Right atrium auricular region (tissue), 2 donors: ENCODE measurements at places on chromosomes 5 and 9. TPM values are rescaled to one million over a fixed set of nuclear protein-coding genes. Genes with fewer than 3 reads are reported as not detected.

The GRAMD2B gene
- total RNA-seq = 41.1 TPM

DNA sequence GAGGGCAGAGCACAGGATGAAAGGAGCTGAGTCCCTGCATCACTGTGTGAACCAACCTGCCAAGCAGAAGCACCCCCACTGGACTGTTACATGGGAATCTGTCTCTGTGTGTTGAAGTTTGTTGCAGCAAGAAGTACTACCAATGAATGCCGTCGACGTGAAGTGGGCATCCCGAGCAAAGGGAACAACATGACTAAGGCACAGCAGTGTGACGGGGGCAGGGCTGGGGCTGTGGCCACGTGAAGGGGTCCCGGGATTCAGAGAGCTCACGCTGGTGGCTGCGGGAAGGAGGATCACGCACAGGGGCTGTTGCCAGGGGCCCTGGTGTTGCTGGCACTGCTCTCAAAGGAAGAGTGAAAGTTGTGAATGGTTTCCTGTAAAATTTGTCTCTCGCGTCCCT is 27.5 kb upstream of the GABBR2 start:
- H3K4me1 ChIP-seq = no peaks in the 10 kb centered on the region
- H3K27me3 ChIP-seq = no peaks in the 10 kb centered on the region
- H3K4me3 ChIP-seq = no peak overlapping the region

GRCh38 chr5:77957-78804 is 13.8 kb upstream of the PLEKHG4B start:
- no peaks in the 10 kb centered on the region for H3K36me3 ChIP-seq
- no peaks in the 10 kb centered on the region for H3K27me3 ChIP-seq
- no peak overlapping the region for H3K4me3 ChIP-seq
- no peak overlapping the region for H3K27ac ChIP-seq
- H3K4me1 ChIP-seq = no peaks in the 10 kb centered on the region
- DNase-seq = no peak

The ALDOB gene
- 0.85 TPM for total RNA-seq

DNA sequence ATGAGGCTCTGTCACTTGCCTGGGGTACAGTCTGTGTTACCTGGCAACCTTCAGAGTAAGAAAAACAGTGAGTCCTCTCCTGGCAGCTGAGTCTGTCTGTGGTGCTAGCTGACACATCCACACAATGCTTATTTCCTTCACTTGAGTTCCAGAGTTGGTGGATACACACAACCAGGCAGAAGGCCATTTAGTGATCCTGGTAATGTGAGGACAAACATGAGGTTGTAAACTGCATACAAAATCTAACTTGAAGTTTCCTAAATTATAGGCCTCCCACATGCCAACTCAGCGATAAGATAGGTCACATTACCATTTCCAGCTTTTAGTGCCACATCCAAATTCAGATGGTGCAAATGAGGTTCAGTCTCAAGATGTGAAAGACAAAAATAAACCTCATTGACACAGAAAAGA is 125.5 kb downstream of the DCP2 start:
- H3K36me3 ChIP-seq = peaks cover 4% of the 10 kb centered on the region
- no peaks in the 10 kb centered on the region for H3K27me3 ChIP-seq
- H3K4me1 ChIP-seq = peaks cover 16% of the 10 kb centered on the region
- no peak overlapping the region for H3K4me3 ChIP-seq

GRCh38 chr9:98897745-98898144 is 46.0 kb upstream of the COL15A1 start:
- no peak for DNase-seq
- H3K36me3 ChIP-seq = no peaks in the 10 kb centered on the region
- no peak overlapping the region for H3K4me3 ChIP-seq
- no peaks in the 10 kb centered on the region for H3K27me3 ChIP-seq
